ENCODE measurements at places on chromosomes 7 and 10.

- DNase-seq = peak; percentile 74
These were observed 63.9 kb upstream of the AHR start for GRCh38 chr7:17234398-17235031.

GRCh38 chr7:156223935-156224832 is 411.9 kb upstream of the SHH start:
- no peak for DNase-seq

GRCh38 chr7:142301923-142302550 is 44.2 kb upstream of the PRSS58 start:
- no peak for DNase-seq

DNA sequence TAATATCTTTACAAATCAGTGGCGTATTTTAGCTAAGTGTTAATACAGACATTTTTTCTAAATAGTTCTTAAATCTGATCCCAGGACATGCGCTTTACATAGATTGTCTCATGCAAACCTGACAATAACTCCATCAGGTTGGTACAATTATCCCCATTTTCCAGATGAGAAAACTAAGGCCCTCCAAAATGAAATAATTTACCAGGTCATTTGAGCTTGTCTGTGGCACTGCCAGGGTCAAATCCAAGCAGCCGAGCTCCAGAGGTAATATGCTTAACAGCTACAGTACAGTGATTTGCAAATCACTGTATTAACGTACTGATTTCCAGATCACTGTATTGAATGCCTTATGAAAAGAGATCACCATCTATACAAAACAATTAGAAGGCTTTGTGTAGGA is 223.1 kb downstream of the CHCHD3 start:
- DNase-seq = no peak

- DNase-seq = no peak
These were observed 28.6 kb downstream of the DHX32 start for GRCh38 chr10:125852487-125852886.

GRCh38 chr7:67809586-67809985 is 813.0 kb downstream of the TYW1 start:
- DNase-seq = no peak

DNA sequence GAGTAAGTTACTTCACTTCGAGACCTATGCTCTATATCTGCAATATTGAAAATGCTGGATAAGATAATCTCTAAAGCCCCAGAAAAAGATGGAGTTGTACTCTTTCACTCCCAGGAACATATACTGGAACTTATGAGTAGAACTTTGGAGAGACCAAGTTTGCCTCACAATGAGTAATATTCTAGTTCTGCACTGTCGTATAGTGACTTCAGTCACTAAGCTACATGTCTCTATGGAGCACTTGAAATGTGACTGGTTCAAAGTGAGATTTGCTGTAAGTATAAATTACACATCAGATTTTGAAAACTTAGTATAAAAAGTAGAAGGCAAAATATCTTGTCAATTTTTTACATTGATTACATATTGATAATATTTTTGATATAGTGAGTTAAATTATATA is 116.4 kb downstream of the PTEN start:
- no peak for DNase-seq
